ENCODE measurements at places on chromosomes 16 and 17. TPM values are rescaled to one million over a fixed set of nuclear protein-coding genes. Genes with fewer than 3 reads are reported as not detected.

Gene KCNJ12
- 1.9 TPM for total RNA-seq

Gene GNG13
- total RNA-seq = not detected

Gene WDR81
- total RNA-seq = 21.8 TPM

Gene TOM1L1
- 28.4 TPM for total RNA-seq

Gene DPEP2
- total RNA-seq = 3.0 TPM

DNA sequence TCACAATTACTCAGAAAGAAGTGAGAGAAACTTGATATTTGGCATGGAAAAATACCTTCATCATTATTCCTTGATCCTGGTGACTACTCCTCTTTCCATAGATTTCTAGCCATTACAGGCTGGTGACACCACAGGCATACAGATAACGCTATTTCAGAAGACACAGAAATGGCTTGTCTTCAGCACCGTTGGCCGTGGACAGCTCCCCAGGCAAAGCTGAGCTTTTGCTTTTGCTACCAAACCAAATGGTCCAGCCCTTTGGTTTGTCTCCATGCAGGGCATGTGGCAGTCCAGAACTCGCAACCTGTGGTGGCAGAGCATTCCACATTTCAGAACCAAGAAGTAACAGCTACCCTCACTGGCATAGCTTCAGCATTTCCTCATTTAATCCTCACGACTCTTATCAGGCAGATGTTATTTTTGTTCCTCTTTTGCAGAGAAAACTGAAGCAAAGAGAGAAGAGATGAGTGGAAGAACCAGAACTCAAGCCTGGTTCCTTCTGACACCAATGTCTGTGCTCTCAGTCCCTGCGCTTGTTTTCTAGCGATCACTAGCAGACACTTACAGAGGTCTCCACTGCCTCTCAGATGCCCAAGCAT is 55.5 kb downstream of the HS3ST4 start:
- H3K4me3 ChIP-seq = no peak overlapping the region
- H3K27ac ChIP-seq = no peak overlapping the region

DNA sequence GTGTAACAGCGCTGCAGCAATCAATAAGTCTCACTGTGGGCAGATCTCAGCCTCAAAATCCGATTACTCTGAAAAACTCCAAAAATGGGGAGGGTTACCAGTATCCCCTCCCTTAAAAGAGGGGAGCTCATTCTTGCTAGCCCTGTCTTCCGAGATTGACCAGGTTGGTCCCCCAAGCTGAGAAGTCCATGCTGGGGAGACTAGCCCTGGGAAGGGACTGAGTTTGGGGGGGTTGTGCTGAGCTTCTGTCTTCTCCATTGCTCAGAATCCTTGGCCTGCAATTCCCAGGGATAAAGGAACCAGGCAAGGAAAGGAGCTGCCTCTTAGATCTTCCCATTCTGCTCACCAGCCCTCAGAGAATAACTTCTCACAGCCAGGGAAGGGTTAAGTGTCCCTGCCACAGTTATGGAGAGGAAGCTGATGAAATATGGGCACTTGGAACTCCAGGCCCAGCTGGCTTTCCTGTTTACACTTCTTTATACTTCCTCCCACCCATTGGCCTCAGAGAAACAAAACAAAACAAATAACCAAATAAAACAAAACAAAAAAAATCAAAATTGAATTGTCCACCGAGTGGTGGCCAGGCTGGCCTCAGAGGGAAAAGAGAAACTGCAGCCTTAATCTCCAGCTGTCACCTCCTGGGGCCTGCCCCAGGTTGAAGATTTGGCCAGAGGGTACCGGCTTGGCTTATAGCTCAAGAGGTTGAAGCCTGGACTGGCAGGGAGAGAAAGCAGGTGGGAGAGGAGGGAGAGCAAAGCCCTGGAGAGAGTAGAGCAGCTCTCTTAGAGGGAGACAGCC is 2.6 kb downstream of the HOXB3 start:
- H3K4me1 ChIP-seq = peaks cover 5% of the 10 kb centered on the region
- H3K27me3 ChIP-seq = peaks cover 19% of the 10 kb centered on the region
- H3K27ac ChIP-seq = peak overlapping the region; percentile 42
- H3K36me3 ChIP-seq = no peaks in the 10 kb centered on the region
- no peak for ATAC-seq

- no peaks in the 10 kb centered on the region for H3K4me1 ChIP-seq
- ATAC-seq = no peak
- no peak overlapping the region for H3K27ac ChIP-seq
- peaks cover 88% of the 10 kb centered on the region for H3K27me3 ChIP-seq
- H3K36me3 ChIP-seq = no peaks in the 10 kb centered on the region
- H3K4me3 ChIP-seq = no peak overlapping the region
These were observed 132.8 kb downstream of the RBFOX3 start for GRCh38 chr17:79478051-79478461.

- ATAC-seq = no peak
- H3K4me1 ChIP-seq = no peaks in the 10 kb centered on the region
- no peak overlapping the region for H3K27ac ChIP-seq
- H3K27me3 ChIP-seq = peaks cover 75% of the 10 kb centered on the region
- peaks cover 59% of the 10 kb centered on the region for H3K36me3 ChIP-seq
These were observed 14.0 kb upstream of the PABPN1L start for GRCh38 chr16:88880226-88881006.

Data from gastroesophageal sphincter (tissue), 4 donors.